ENCODE measurements at places on chromosomes 1 and 21.
A peak's percentile ranks its signal among the peaks of the same experiment; 100 is the strongest.

- no peak overlapping the region for H3K27ac ChIP-seq
- H3K36me3 ChIP-seq: no peaks in the 10 kb centered on the region
- no peaks in the 10 kb centered on the region for H3K27me3 ChIP-seq
- no peak for DNase-seq
Measured at GRCh38 chr1:57551476-57551875, 127.6 kb upstream of the DAB1 start.

DNA sequence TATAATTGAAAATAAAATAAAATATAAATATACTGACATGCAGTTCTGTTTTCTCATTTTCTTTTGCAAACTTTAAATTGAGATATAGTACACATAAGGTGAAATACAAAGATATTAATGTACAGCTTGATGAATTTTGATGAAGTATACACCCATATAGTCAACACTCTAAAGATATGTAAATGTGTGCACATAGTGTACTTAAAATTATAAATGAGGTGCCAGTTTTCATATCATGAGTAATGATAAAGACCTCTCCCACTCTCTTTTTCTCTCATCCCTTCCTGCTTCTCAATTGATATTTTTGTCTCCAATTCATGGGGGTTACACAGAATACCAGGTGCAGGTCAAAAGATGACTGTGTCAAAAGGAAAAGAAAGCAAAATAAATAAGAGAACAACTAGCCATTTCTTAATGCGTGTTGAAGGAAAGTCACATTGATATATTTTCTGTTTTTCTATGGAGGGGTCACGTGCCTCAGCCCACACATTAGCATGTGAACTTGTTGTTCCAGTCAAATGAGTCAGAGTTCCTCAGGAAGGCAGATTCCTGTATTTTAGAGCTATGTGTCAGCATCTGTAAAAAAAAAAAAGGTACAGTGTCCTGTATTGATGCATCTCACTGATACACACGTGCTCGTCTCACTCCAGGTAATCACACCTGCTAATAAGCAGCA is 64.3 kb upstream of the HOOK1 start:
- no peaks in the 10 kb centered on the region for H3K27me3 ChIP-seq
- H3K36me3 ChIP-seq: no peaks in the 10 kb centered on the region
- H3K4me1 ChIP-seq: peaks cover 19% of the 10 kb centered on the region
- no peak overlapping the region for H3K4me3 ChIP-seq
- H3K27ac ChIP-seq: peak overlapping the region; percentile 27
- no peak for DNase-seq

GRCh38 chr21:29849735-29850176 is 90.0 kb downstream of the GRIK1 start:
- no peak overlapping the region for H3K4me3 ChIP-seq
- H3K4me1 ChIP-seq: no peaks in the 10 kb centered on the region
- H3K27ac ChIP-seq: no peak overlapping the region
- H3K27me3 ChIP-seq: no peaks in the 10 kb centered on the region
- no peaks in the 10 kb centered on the region for H3K36me3 ChIP-seq

GRCh38 chr1:29280409-29281131 is 44.2 kb downstream of the PTPRU start:
- H3K27me3 ChIP-seq: no peaks in the 10 kb centered on the region
- no peak for DNase-seq
- no peak overlapping the region for H3K4me3 ChIP-seq

DNA sequence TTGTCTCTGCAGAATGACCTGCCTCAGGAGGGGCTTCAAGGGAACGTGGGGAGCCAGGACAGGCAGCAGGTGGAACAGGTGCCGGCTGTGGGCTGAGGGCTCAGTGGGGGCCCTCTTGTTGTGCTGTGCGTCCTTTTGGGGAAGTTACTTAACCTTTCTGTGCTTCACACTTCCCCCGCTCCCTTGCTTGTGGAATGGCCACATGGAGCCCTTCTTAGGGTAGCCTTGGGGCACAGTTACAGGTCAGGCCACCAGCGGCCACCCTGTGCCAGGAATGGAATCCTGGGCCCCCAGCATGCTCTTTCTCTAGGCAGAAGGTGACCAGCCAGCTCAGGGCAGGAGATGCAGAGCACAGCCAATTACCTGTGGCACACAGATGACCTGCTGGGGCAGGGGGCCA is 2.6 kb downstream of the IKBKE start:
- no peak for DNase-seq
- H3K4me3 ChIP-seq: no peak overlapping the region
- no peak overlapping the region for H3K27ac ChIP-seq

DNA sequence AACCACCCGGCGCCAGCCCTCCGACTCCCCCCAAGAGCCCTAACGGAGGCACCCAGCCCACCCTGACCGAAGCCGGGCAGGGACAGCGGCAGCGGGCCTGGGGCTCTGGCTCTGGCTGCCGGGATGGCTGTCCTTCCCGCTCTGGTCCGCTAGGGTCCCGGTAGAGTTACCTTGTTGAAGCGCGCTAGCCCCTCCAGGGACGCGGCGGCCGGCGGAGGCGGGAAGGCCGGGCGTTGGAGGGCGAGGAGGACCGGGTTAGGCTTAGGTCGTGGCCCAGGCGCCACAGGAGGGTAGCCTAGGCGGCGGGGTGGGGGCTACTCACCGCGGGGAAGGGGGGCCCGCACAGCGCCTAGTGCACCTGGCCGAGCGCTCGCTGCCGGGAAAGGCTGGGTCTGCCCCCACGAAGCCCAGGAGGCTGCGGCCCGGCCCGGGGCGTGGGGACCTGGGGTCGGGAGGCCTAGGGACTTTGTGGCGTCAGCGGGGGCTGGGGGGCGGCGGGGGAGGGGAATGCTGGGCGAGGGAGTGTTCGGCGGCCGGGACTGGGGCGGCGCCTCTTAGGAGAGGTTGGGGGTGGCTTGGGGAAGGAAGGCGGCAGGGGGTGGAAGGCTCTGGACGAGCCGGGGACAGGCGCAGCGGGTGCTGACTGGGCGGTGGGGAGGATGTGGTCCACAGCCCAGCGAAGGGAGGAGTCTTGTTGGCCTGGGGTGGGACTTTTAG is at the start of gene TRIM17:
TSS of gene TRIM17 (minus strand) at position 645 of the 717 bp plus-strand sequence. CDS start 1,789 bp downstream, outside the sequence.
- peaks cover 26% of the 10 kb centered on the region for H3K4me1 ChIP-seq
- H3K4me3 ChIP-seq: peak within 1 kb of the TSS; percentile 45
- DNase-seq: no peak

DNA sequence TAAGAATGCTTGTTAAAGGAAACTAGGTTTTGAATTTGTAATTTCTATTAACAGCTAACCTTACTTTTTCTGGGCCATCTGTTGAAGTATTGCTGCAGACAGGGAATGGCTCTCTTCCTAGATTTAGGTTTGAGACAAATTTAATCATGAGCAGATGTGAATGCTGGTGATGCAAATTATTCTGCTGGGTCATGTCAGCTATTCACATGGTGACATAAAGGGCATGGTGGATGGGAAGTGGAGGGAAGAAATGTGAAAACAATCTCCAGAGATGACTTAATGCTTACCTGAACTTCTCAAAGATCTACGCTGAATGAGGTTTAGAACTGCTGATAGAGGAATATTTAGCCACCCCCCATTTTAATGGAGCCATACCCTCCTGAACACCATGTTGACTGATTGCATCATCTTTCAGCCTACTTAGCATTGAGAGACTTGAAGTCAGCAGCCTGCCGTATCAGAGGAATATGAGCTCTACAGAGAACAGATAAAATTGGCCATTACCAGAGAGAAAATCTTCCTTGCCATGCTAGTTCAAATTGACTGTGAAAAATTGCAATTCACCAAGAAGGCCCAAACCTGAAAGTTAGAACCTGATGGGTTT is 138.8 kb downstream of the HHAT start:
- no peak overlapping the region for H3K4me3 ChIP-seq
- H3K4me1 ChIP-seq: no peaks in the 10 kb centered on the region
- no peaks in the 10 kb centered on the region for H3K36me3 ChIP-seq
- no peak for DNase-seq
- H3K27ac ChIP-seq: no peak overlapping the region
- no peaks in the 10 kb centered on the region for H3K27me3 ChIP-seq

DNA sequence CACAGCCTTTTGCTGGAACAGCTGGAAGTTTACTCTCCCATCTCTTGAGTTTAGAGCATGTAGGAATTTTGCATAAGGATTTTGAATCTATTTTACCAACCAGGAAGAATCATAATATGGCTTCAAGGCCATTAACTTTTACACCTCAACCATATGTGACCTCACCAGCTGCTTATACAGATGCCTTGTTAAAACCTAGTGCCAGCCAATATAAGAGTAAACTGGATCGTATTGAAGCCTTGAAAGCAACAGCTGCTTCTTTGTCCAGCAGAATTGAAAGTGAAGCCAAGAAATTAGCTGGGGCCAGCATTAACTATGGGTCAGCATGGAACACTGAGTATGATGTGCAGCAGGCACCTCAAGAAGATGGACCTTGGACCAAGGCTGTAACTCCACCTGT is 65.4 kb downstream of the CEP350 start:
- no peak overlapping the region for H3K4me3 ChIP-seq
- H3K27me3 ChIP-seq: no peaks in the 10 kb centered on the region
- no peaks in the 10 kb centered on the region for H3K4me1 ChIP-seq
- peaks cover 68% of the 10 kb centered on the region for H3K36me3 ChIP-seq
- H3K27ac ChIP-seq: no peak overlapping the region
- no peak for DNase-seq

DNA sequence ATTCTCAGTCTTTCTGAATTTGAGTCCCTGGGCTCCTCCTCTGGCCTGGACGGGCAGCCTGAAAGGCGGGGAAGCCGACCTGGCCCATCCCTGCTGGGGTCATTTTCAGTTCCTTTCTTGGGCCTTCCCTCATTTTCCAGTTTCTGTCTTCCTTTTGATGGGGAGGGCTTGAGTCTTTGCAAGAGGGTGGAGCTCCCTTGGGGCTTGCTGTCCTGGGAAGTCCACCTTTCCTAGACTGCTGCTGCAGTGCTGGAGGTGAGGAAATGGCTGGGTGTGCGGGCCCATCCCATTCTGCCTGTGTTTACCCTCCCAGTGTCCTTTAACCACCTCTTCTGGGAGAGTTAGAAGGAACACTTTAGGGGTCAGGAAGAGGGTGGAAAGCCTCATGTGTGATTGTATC is 40.4 kb upstream of the SYNC start:
- no peaks in the 10 kb centered on the region for H3K36me3 ChIP-seq
- H3K27ac ChIP-seq: peak overlapping the region; percentile 88
- no peaks in the 10 kb centered on the region for H3K27me3 ChIP-seq
- DNase-seq: no peak
- peak overlapping the region; percentile 69 for H3K4me3 ChIP-seq

GRCh38 chr1:110068646-110069403 is 1.6 kb downstream of the ALX3 start:
- no peak for DNase-seq
- no peak overlapping the region for H3K4me3 ChIP-seq
- no peaks in the 10 kb centered on the region for H3K36me3 ChIP-seq
- peaks cover 16% of the 10 kb centered on the region for H3K27me3 ChIP-seq

DNA sequence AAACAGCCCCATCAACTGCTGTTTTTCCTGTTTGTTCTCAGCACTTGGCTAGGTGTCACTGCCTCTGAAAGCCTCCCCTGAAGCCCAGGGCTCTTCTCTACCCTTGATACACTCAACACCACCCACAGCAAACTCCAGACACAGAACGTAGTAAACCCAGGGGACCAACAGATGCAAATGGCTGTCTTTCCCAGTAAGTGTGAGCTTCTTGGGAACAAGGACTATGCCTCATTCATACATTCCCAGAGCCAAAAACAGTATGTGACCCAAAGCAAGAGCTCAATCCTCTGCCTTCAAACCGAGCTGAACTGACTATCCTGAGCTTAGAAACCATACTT is 4.4 kb downstream of the LBR start:
- H3K4me3 ChIP-seq: no peak overlapping the region
- no peaks in the 10 kb centered on the region for H3K27me3 ChIP-seq
- no peak for DNase-seq
- H3K36me3 ChIP-seq: peaks cover 16% of the 10 kb centered on the region
- H3K4me1 ChIP-seq: peaks cover 41% of the 10 kb centered on the region

GRCh38 chr21:36171741-36172331 is 15.2 kb downstream of the DOP1B start:
- no peaks in the 10 kb centered on the region for H3K4me1 ChIP-seq
- H3K27me3 ChIP-seq: no peaks in the 10 kb centered on the region
- H3K4me3 ChIP-seq: no peak overlapping the region
- no peak for DNase-seq
- H3K27ac ChIP-seq: no peak overlapping the region

DNA sequence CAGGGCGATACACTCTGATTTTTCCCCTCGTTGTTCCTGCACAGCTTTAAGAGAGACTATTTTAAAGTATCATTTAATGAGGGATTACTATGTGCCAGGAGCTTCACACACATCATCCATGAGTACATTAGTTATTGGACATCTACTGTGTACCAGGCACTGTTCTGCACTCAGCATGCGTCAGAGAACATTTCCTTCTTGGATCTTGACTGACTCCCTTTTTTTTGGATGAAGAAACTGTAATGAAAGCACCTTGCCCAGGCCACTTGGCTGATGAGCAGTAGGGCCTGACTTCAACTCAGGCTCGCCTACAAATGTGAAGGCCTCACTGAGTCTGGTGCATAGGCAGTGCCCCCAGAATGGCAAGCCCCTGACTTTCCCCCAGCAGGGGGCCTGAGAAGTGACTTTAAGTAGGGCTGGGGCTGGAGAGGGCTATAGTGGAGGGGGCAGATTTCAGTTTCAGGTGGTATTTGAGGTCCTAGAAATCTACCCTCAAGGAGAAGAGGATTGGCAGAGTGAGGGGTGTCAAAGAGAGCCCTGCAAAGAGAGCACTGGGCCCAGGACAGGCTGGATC is 50.0 kb downstream of the PTPRU start:
- H3K27me3 ChIP-seq: no peaks in the 10 kb centered on the region
- no peak overlapping the region for H3K4me3 ChIP-seq
- H3K36me3 ChIP-seq: no peaks in the 10 kb centered on the region
- H3K4me1 ChIP-seq: peaks cover 4% of the 10 kb centered on the region

- no peaks in the 10 kb centered on the region for H3K36me3 ChIP-seq
- H3K27ac ChIP-seq: peak overlapping the region; percentile 21
- H3K4me3 ChIP-seq: no peak overlapping the region
Measured at GRCh38 chr1:63674238-63674864, 81.1 kb downstream of the PGM1 start.

- no peak overlapping the region for H3K27ac ChIP-seq
- DNase-seq: no peak
- no peaks in the 10 kb centered on the region for H3K27me3 ChIP-seq
- H3K4me1 ChIP-seq: no peaks in the 10 kb centered on the region
- H3K4me3 ChIP-seq: no peak overlapping the region
- H3K36me3 ChIP-seq: no peaks in the 10 kb centered on the region
Measured at GRCh38 chr1:175629318-175629694, 114.1 kb downstream of the TNR start.

DNA sequence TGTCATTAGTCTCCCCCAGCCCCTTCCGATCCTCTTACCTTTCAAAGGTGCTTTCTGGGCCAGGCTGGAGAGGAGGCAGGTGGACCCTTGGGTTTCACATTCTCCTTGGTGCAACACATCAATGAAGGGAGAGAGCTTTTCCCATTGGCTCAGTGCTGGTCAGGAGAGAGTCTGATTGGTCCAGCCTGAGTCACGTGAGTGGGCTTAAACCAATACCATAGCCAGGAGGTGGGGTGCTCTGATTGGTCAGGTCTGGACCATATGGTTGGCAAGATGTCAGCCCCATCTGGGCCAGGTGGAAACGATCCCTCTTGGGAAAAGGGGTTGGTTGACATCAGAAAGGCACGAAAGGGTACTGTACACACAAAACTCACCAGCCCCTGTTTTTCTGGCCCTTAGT is 44.8 kb upstream of the ABCG1 start:
- no peaks in the 10 kb centered on the region for H3K36me3 ChIP-seq
- H3K27ac ChIP-seq: no peak overlapping the region
- DNase-seq: peak; percentile 76
- H3K27me3 ChIP-seq: no peaks in the 10 kb centered on the region

GRCh38 chr1:12178511-12178910 is 11.7 kb downstream of the TNFRSF1B start:
- no peaks in the 10 kb centered on the region for H3K36me3 ChIP-seq
- H3K4me1 ChIP-seq: peaks cover 91% of the 10 kb centered on the region
- no peaks in the 10 kb centered on the region for H3K27me3 ChIP-seq
- peak overlapping the region; percentile 80 for H3K27ac ChIP-seq
